ENCODE measurements at places on chromosomes 6 and 20.

GRCh38 chr20:41889126-41889843 lies 271.1 kb upstream of the CHD6 start:
- DNase-seq, result no peak

DNA sequence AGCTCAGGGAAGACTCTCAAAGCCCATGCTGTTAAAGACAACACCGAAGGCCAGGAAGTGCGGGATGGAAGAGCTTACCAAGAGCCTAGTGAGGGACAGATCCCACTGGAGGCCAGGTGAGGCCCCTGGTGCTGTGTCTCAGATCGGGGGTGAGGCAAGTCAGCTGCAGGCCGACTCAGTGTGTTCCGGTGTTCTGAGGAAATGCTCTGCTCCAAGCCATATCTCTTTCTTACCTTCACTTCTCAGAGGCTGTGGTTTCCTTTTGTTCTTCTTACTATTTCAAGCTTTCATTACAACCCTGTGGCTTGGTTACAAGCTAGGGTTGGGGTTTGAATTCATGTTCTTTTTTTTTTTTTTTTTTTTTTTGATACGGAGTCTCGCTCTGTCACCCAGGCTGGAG lies 114.3 kb upstream of the ZFP64 start:
- DNase-seq, result no peak

DNA sequence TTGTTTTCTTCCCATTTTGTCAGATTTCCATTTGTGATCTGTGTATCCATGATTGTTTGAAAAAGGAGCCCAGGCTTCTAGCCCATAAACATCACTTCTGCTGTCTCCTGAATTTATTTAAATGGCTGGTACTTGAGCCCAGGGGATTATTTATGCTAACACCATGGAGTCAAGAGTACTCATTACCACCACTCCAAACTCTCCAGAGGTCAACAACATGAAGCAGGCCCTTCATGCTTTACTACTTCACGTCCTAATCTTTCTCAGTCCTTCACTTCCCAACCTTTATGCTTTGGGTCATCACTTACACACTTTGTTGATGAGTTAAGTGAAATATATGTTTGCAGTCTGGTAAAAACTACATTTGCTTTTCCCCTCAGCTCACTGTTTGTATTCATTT lies 247.8 kb downstream of the BMP2 start:
- no peak for DNase-seq

DNA sequence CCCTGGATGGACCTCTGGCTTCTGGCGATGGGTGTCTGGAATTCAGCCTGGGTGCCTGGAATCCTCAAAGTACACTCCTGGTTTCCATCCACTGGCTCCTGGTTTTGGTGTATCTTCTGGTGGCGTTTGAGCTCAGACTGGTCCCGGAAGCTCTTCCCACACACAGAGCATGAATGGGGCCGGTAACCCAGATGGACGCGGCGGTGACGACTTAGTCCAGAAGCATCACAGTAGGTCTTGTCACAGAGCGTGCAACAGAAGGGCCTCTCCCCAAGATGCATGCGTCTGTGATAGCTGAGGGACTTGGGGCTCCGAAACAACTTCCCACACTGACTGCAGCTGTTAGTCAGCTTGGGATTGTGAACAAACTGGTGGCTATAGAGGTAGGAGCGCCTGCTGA lies 7.8 kb downstream of the ZFP57 start:
- DNase-seq, result no peak

- no peak for DNase-seq
Measured at GRCh38 chr6:149373511-149373910, 26.6 kb upstream of the SUMO4 start.

All from AG10803 (cell line).